ENCODE measurements at places on chromosomes 4 and X.

GRCh38 chr4:96146686-96147085 is 306.8 kb downstream of the PDHA2 start:
- DNase-seq, result no peak

GRCh38 chr4:150005537-150005936 is 72.7 kb upstream of the DCLK2 start:
- no peak for DNase-seq

DNA sequence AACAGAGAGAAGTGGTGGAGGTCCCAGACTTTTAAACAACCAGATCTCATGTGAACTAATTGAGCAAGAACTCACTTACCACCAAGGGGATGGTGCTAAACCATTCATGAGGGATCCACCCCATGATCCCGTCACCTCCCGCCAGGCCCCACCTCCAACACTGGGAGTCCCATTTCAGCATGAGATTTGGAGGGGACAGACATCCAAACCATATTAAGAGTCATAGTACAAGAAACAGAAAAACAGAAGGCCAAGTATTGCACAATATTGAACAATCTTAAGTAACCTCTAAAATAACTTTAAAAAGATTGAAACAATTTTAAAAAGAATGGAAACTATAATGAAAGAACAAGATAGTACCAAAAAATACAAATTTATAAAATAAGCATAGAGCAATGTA is 110.0 kb downstream of the CBR4 start:
- DNase-seq, result no peak

GRCh38 chr4:123813901-123814300 is 417.3 kb downstream of the SPRY1 start:
- no peak for DNase-seq

DNA sequence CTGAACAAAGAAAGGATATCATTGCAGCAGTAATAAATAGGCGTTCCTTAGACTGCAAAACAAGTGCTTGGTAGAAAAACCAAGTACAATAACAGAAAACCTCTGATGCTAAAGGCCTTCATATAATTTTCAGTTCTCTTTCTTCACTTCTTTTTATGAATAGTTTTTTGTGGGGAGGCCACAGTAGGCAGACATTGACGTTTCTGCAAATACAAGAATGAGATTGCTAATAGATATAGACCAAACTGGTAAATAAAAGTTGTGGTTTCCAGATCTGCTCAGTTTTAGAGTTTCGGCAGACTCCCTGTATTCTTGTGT is 57.0 kb upstream of the RAP1GDS1 start:
- DNase-seq, result no peak

DNA sequence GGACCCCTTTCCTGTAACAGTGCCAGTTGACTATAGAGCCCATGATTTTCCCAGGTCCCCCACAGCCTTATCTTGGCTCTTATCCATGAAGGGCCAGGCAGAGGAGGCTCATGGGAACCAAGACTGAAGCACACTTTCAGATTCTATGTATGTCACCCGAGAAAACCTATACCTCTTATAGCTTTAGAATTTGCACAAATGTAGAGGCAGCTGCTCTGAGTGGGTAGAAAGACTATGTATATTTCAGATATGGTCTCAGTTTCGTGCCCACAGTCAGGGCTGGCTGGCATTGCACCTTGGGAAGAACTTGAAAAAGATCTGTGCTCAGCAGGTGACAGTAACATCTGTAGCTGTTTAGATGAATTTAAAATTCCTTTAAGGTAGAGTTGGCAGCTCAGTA is 8.3 kb upstream of the LNX1 start:
- no peak for DNase-seq

DNA sequence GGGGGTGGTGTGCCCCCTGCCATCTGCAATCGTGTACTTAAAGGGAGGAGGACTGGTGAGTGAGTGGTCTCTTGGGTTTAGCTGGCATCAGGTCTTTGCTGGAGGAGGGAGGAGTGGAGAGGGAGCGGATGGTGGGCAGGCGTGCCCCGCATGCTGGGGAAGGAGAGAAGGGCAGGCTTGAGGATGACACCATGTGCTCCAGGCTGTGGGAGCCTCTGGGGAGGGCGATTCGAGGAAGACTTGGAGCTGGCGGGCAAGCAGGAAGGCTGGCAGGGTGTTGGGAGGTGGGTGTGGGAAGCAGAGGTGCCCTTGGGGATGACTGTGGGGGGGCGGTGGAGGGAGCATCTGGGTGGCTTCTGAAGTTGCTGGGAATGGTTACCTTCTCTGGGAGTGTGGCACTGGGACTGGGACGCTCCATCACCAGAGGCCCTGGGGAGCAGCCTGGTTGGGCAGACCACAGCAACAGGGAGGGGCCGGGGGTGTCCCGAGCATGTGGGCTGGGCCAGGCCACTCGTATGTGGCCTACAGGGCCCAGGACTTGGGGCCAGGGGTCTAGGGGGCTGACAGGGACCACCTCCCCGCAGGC is 30.8 kb upstream of the AFAP1 start:
- no peak for DNase-seq

- no peak for DNase-seq
Measured at GRCh38 chr4:40482985-40483647, 146.5 kb downstream of the RBM47 start.

DNA sequence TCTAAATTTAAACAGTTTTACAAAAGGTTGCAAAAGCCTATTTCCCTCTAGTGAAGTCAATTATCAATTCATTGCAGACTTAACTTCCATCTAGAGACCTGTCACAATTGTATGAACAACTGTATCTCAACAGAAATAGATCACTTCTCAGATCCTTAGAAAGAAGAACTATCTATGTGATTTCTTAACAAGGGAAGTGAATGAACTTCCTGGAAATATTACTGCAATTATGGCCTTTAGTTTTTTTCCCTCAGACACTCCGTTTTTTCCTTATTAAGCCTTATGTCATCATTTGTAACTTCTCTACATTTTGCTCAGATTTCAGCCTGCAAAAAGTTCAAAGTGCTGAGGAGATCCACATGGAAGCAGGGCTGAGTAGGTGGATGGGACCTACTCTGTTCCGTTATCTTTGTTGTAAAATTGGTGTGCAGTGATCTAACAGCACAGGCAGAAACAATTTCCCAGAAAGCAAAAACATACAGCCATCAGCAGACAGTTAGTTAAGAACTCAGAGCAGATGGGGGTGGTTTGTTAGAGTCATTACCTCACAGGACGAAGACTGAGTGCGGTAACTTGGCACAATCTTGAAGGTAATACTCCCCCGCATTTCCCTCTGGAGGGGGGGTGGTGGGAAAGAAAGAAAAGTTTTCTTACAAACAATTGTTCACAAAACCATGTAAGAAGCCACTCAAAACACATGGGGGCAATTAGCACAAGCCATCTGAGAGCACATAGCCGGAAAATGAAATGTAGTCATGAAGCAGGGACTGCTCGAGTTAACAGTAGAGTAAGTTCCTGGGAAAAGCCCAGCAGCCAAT is 112.3 kb downstream of the NYX start:
- DNase-seq, result peak; percentile 42

- no peak for DNase-seq
Measured at GRCh38 chrX:26783512-26784225, 567.7 kb downstream of the MAGEB5 start.

DNA sequence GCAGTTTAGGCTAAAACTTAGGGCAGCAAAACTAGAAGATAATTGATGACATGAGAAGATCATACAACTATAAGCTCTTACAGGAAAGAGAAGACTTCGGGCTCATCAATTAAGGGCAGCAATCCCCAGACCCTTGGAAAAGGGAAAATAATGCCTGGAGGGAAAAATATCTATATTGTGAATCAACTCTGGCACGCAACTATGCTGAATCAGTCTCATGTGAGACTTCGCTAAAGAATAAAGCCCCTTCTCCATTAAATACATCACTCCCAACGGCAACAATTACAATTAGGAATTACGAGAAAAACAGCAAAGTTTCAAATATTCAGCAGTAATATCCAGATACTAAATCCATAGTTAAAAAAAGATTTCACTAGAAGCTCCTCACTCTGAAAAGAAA is 2016.8 kb upstream of the IGFBP7 start:
- no peak for DNase-seq

GRCh38 chr4:54924891-54925290 is 200.5 kb downstream of the KDR start:
- DNase-seq, result no peak

DNA sequence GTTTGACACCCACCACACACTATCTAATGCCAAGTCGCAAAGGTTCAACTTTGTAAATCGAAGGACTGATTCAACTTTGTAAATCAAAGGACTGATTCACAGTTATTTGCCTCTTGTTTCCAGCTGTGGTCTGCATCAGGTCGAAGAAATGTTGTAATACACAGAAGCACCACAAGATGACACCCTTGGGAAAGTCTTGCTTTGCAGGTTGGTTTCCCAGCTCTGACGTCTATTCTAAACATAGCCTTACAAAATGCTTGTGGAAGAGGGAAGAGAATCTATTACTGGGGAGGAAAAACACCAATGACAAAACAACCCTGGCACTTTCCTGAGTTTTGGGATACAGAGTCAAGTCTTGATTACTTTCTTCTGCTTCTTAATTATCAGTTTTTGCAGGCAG is 35.3 kb downstream of the SUPT20HL1 start:
- peak; percentile 26 for DNase-seq

DNA sequence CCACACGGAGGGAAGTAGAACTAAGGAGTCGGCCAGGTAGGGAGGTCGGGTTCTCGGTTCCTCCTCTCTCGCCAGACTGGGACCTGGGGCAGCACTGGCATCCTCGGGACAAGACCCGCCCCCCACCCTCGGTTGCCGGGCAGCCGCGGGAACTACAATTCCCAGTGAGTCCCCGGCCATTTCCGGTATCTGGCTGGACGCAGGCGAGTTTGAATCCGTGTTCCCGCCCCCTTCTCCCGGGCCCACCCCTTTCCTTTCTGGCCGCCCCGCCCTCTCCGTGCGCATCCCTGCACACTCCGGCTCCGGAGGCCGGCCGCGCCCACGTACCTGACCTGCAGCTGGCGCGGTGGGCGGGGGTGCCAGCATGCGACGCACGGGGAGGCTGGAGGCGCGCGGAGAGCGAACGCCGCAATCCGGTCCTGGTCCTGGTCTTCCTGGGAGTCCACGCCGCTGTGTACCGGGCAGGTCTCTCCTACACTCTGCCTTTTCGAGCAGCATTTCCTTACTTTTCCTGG is 10.2 kb upstream of the DLG3 start:
- DNase-seq, result no peak

DNA sequence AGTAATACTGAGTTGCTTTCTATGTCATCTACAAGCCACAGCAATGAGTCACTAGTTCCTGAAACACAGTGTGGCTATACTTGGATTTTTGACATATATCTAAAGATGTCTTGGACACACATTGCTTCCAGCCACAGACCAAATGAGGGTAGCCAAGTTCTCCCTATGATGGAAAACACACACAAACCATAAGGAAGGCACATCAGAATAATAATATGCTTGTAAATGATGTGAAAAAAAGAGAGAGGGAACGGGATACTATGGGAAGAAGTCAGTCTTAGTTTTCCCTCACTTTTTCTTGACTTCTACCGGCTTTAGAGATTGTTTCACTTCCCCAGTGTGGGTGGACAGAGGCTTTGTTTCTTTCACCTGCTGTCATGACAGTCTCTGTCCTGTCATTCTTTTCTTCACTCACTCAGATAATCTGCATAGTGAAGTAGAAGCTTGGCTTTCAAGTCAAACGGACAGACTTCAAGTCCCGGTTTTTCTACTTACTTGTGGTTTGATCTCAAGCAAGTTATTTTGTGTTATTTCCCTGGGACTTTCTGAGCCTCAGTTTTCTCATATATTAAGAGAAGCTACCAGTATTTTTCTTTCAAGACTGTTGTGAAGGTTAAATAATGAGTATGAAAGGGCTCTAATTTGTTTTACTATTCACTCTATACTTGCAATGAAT is 34.7 kb downstream of the P2RY10 start:
- no peak for DNase-seq

- no peak for DNase-seq
Measured at GRCh38 chr4:109939190-109939589, 26.5 kb downstream of the EGF start.

DNA sequence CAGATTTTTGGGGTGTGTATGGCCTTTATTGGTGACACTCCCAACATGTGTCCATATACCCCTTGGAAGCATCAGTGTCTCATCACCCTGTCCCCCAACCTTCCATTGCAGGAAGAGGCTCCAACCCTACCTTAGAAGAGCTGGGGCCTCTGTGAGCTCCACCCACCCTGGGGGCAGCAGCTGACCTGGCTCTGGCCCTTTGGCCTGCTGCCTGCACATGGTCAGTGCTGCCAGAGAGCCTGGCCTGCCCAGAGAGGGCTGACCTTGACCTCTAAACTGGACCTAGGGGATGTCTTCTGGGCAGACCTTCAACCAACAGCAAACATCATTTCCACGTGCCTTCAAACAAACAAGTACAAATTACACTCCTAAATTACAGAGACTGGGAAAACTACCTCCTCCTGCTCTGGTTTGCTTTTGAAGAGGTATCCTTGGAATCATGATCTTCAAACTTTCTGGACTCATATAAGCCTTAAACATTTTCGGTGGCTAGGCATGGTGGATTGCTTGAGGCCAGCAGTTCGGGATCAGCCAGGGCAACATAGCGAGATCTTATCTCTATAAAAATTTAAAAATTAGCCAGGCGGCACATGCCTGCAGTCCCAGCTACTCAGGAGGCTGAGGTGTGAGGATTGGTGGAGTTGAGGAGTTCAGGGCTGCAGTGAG is 27.3 kb upstream of the KIAA0232 start:
- no peak for DNase-seq

DNA sequence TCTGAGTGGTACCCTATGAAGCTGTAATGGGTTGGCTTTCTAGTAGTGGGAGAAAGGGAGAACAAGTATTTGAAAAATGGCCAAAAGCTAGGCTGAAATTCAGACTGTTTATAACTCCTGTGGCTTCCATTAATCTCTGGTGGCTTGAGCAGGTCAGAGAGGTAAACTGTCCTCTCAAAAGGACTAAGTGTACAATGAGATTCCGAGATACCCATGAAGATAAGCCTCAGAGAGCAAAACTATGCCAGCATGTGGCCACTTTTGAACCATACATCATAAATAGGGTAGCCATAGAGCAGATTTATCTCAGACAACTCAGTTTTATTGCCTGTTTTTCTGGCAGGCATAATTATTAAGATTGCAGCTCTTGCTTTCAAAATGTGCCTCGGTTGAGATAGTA is 89.2 kb downstream of the CHRDL1 start:
- DNase-seq, result no peak

DNA sequence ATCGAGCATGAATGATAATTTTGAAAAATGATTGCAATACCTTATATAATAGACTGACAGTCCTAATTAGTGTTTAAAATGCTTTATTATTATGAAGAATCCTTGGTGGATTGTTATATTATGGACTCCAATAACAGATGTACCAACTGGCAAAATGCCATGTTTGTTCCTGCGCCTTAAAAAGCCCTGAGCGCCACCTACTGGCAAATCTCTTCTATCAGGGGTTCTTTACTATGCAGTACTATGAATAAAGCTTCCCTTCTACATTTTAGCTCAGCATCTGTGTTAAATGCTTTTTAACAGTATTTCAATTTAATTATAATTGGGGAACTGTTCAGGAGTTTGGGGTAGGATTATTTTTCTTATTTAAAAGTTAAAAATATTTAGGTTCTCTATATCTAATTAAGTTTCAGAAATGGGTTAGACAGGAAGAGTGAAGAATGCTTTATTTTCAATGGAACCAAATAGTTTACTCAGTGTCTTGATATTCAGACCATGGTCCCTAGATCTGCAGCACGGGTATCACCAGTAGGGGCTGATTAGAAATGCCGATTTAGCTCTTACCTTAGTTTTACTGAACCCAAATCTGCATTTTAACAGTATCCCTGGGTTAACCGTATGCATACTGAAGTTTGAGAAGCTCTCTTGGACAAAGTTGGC is 20.0 kb downstream of the CFAP97 start:
- DNase-seq, result no peak
